Activated CD8-positive, alpha-beta memory T cell treated with anti-CD3 and anti-CD28 coated beads for 24 hours (primary cell): ENCODE measurements at places on chromosomes 4 and X.

DNA sequence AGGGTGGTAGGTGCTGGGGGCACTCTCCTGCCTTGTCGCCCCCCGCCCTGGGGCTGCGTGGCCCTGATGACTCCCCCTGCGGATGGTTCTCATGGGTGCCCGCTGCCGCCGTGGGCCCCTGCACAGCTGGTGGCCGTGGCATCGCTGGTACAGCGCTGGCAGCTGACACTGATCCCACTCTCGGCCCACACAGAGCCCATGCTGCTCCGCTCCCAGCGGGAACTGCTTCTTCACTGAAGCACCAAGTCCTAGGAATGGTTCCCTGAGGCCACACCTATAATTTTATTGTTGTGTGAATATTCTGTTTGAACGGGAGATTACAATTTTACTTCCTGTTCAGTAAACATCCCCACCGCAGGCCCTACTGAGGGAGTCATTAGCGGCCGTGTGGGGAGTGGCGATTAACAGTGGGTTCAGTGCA is 138.6 kb upstream of the NKX1-1 start:
- no peak for DNase-seq

DNA sequence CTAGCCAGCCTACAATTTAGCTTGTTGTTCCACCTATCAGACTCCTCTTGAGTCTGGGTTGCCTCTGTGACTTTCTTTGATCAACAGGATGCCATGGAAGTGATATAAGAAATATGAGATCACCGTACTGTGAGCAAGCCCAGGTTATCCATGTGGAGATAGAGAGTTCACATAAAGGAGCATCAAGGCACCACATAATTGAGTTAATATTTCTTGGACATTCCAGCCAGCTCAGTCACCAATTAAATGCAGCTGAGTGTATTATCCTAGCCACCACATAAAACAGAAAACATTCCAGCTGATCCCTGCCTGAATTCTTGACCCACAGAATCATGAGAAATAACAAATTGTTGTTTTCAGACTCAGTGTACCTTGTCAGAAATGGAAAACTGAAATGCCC is 253.6 kb downstream of the PPP1R2C start:
- no peak for DNase-seq

DNA sequence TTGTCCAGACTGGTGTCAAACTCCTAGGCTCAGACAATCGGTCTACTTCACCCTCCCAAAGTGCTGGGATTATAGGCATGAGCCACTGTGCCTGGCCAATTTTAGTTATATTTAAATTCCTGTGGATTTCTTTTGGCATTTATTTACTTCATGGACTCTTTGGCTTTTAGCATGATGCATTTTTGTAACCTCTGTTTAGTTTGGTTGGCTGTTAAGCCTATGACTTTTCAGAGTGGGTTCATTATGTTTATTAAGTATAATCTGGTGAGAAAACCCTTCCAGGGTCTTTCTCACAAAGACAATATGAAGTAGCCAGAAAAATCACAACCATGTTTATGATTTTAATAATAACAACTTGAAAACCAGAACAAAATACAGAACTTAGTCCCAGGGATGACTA is 49.4 kb downstream of the USP38 start:
- DNase-seq: no peak

GRCh38 chrX:152601848-152602616 is 35.7 kb upstream of the GABRQ start:
- DNase-seq: no peak

- no peak for DNase-seq
These were observed 12.7 kb upstream of the HHIP start for GRCh38 chr4:144633215-144633614.

DNA sequence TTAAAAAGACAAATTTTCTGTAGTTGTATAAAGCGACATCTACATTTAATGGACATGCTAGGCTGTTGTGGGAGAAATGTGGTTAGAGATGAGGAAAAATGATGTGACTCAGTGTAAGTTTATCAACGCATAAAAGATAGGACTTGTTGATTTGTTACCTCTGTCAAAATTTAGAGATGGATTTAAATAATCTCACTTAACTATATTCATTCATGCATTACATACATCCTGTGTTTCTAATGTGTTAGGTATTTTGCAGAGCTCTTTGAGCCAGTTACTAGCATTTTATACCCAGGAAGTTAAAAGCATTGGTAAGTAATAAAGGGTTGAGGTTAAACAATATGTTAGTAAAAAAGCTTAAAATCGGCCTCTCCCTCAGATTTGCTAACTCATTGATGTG is 34.3 kb downstream of the METAP1 start:
- DNase-seq: no peak

DNA sequence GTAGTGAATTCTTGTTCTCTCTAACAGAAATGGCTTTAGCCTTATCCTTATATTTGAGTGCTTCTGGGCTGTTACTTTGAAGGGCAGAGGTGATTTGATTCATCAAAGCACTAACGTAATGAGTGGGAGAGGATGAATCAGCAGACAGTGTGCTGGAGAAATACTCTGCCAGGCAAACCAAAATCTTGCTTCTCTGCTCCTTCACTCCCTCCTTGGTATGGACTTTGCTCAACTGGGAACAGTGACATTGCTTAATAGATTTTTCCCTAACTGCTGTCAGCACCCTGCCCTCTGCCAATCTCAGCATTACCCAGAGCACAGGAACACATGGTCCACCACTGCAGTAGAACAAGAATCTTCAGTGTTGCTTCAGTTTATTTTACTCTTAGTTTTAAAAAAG is 56.0 kb downstream of the PDLIM5 start:
- DNase-seq: no peak

DNA sequence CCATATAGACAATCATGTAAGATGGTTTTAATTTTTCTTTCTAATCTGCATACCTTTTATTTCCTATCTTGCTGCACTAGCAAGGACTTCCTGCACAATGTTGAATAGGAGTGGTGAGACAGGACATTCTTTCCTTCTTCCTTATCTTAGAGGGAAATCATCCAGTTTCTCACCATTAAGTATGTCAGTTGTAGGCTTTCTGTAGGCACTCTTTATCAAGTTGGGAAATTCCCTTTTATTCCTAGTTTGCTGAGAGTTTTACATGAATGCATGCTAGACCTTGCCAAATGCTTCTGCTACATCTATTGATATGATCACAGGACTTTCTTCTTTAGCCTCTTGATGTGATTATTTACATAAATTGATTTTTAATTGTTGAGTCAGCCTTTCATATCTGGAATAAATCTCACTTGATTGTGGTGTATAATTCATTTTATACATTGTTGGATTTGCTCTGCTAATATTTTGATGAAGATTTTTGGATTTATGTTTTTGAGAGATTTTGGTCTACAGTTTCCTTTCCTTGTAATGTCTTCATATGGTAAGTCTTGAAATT is 23.8 kb downstream of the RNF175 start:
- no peak for DNase-seq

GRCh38 chr4:95428291-95429070 is 120.3 kb downstream of the UNC5C start:
- DNase-seq: no peak

- DNase-seq: no peak
These were observed 824 bp upstream of the UGDH start for GRCh38 chr4:39528061-39528465.

DNA sequence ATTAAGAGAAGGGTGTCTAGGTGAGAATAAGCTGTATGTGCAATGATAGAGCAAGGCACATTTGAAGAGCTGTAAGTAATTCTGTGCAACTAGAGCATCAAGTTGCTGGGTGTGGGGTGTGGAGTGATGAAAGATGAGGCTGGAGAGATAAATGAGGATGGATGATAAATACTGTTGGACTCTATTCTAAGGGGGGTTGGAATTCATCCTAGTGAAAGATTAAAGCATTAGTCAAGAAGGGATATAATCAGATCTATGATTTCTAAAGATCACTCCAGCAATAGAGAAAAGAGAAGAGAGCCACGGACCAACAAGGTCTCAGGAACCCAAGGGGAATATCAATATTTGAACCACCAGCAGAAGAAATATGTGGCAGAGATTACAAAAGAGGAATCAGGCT is 415.0 kb upstream of the RPS6KA3 start:
- no peak for DNase-seq

DNA sequence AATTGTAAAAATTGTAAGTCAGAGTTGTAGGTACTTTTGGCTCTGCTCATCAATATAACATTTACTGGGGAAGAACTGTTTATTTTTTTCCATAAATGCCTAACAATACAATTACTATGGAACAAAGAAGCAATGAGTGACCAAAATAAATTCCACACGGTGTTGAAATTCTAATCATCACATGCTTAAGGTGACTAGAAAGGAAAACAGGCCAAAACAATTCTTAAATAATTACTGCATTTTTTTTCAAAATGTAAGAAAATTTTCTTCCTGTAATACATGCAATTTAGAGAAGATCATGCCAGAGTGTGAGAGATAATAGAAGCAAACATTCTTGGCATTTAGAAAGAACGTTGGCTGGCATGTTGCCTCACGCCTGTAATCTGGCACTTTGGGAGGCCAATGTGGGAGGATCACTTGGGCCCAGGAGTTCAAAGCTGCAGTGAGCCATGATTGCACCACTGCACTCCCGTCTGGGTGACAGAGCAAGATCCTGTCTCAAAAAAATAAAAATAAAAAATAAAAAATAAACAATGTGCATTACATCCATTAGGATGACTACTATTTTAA is 22.5 kb downstream of the C4orf46 start:
- no peak for DNase-seq

GRCh38 chrX:132576939-132577338 is 88.1 kb upstream of the MBNL3 start:
- no peak for DNase-seq

DNA sequence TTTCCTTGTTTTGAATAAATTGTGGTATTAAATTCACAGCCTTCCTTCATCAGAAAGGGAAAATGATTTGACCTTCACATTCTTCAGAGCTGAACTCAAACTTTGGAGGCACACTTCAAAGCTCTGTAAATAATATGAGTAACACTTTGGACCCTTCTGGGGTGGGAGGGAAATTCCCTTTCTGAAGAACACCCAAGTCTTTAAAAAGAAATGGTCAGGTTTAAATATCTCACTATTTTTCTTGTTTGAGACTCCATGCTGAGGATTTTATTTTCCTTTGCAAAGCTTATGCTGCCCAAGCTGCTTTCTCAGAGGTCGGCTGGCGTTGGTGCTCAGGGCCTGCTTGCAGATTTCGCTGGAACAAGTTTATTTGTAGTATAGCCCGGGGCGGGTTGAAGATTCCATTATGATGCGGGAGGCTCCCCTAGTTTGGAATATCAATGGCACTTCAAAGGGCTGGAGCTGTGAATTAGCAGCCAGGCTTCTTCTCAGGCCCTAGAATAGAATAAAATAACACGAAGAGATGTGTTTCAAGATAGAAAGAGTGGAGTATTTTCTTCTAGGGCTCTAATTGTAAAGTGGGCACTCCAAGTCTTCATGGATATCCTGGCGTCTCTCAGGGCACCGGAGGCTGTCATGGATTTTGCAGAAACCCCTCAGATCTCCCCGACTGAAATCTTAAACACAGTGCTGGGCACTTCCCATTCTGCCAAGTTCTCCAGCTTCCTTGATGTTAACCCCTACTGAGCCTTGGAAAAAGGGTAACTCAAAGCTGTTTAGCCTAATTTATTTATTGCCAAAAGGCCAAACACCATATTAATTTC is 315.6 kb downstream of the GPAT3 start:
- no peak for DNase-seq

GRCh38 chr4:119025420-119025819 is 110.2 kb upstream of the MYOZ2 start:
- no peak for DNase-seq

- no peak for DNase-seq
These were observed 10.5 kb upstream of the INPP4B start for GRCh38 chr4:142856576-142856975.

DNA sequence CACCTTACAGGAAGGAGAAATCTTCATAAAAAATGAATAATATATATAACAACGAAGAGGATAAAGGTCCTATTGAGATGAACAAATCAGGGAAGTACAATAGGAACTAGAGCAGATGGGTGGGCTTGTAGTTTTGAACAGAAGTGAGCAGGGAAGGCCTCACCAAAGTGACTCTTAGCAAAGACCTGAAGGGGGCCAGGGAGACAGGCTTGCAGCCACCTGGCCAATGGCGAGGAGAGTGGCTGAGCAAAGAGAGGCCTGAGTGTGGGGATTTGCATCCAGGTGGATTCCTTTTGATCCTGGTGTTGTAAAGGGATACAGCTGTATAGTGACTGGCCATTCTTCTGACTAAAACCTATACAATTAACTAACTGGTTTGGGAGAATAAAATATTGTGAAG is 354.1 kb downstream of the CAMK2D start:
- DNase-seq: no peak

- DNase-seq: no peak
These were observed 34.6 kb downstream of the PDLIM5 start for GRCh38 chr4:94486372-94486801.

DNA sequence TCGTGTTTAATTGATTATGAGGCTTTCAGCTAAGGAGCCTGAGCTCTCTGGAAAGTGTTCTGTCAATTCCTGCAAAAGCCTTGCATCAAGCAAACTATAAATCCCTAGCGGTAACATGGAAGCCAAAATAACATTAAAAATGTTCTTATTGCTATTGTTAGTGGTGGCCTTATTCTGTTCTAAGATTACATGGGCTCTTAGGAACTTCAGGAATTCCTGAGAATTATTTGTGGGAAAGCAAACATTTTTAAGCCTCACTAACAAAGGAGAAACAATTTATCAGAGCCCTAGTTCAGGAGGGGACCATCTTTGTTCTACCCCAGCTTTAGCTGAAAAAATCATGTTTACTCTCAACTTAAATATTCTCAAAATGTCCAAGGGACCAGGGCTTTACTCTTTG is 119.6 kb downstream of the PAPSS1 start:
- no peak for DNase-seq

- DNase-seq: no peak
These were observed 662 bp downstream of the APBB2 start for GRCh38 chr4:41213625-41214135.

DNA sequence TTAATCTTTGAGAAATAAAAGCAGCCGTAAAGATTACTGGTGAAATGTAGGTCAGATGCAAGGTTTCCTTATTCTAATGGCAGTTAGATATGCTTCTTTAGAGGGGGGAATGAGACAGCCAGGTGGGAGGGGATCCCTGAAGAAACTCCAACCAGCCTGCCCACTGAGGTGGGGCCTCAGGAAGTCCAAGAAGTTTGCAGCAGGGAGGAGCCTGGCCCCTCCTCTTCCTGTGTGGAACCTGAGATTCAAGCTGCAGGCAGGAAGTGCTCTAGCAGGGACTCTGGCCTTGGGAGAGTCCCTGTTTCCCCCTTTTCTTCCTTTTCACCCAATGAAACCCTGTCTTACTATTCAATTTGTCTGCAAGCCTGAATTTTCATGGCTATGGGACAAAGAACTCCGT is 101.4 kb upstream of the SLITRK2 start:
- DNase-seq: no peak
